ENCODE measurements at places on chromosomes 12 and 14.

DNA sequence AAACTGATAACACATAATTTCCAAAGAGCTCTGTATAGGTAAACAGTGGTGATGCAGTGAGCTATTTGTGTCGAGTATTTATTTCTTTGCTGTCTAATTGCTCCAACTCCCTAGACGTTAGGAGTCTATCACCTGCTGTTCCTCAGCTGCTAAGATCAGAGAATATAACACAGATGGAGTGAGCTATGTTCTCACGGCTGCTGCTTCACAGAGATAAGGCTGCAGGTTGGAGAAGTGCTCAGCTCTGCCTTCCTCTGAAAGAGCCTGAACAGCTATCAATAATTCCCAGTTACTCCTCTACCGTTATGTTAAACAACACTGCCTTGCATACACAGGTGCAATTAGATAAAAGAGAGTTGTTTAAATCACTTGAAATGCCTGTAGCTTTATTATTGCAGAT lies 103.2 kb upstream of the MDGA2 start:
- DNase-seq: no peak
- no peaks in the 10 kb centered on the region for H3K4me1 ChIP-seq
- no peaks in the 10 kb centered on the region for H3K27me3 ChIP-seq
- no peak overlapping the region for H3K27ac ChIP-seq
- H3K36me3 ChIP-seq: no peaks in the 10 kb centered on the region
- H3K4me3 ChIP-seq: no peak overlapping the region

GRCh38 chr12:6541371-6542165 lies 7.3 kb downstream of the GAPDH start:
- no peak for DNase-seq
- peaks cover 29% of the 10 kb centered on the region for H3K36me3 ChIP-seq
- H3K27me3 ChIP-seq: no peaks in the 10 kb centered on the region
- H3K4me1 ChIP-seq: peaks cover 46% of the 10 kb centered on the region
- H3K4me3 ChIP-seq: no peak overlapping the region

GRCh38 chr12:63766498-63766897 lies 13.2 kb upstream of the RXYLT1 start:
- H3K4me1 ChIP-seq: no peaks in the 10 kb centered on the region
- H3K27ac ChIP-seq: no peak overlapping the region
- no peak for DNase-seq
- H3K4me3 ChIP-seq: no peak overlapping the region
- H3K27me3 ChIP-seq: no peaks in the 10 kb centered on the region

DNA sequence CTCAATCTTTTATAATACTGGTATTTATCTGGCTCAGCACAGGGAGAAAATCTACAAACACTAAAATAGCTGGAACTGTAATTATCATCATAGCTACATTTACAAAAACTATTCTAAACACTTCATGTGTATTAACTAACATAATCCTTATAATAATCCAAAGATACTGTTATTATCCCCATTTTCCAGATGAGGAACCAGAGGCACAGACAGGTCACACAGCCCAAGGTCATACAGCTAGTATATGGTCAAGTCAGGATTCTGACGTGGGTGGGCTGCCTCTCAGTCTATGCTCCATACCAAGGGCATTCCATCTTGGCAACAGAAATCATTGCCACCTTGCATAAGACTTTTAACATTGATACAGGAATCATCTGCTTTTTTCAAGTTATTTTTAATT lies 11.4 kb downstream of the FERMT2 start:
- no peak for DNase-seq
- no peaks in the 10 kb centered on the region for H3K36me3 ChIP-seq
- H3K4me1 ChIP-seq: no peaks in the 10 kb centered on the region
- no peaks in the 10 kb centered on the region for H3K27me3 ChIP-seq
- no peak overlapping the region for H3K4me3 ChIP-seq

- H3K36me3 ChIP-seq: no peaks in the 10 kb centered on the region
- DNase-seq: no peak
- no peak overlapping the region for H3K4me3 ChIP-seq
- H3K27me3 ChIP-seq: peaks cover 16% of the 10 kb centered on the region
- H3K27ac ChIP-seq: no peak overlapping the region
Observed at GRCh38 chr14:50874757-50875156, 2.9 kb downstream of the ABHD12B start.

GRCh38 chr14:104557766-104558165 lies 21.8 kb upstream of the C14orf180 start:
- H3K27ac ChIP-seq: no peak overlapping the region
- peaks cover 71% of the 10 kb centered on the region for H3K27me3 ChIP-seq
- no peak overlapping the region for H3K4me3 ChIP-seq
- DNase-seq: no peak
- H3K36me3 ChIP-seq: no peaks in the 10 kb centered on the region
- H3K4me1 ChIP-seq: no peaks in the 10 kb centered on the region

DNA sequence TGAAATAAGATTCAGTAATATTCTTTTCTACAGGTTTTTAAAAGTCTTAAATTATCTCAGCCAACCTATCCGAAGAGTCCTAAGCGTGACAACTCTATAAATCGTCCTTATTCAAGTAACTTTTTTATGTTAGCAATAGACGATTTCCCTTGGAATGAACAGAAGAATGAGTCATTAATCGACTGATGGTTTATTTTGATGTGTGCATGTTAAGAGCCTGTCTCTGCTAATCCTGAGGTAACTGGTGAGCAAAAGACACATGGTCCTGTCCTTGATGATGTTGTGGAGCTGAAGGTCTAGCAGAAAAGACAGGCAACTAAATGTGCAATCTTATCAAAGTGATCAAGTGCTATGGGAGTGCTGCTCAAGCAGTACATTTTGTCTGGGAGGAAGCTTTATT lies 80.4 kb downstream of the DAAM1 start:
- no peak overlapping the region for H3K4me3 ChIP-seq
- no peak for DNase-seq
- no peak overlapping the region for H3K27ac ChIP-seq
- no peaks in the 10 kb centered on the region for H3K27me3 ChIP-seq

GRCh38 chr14:101451166-101451565 lies 110.1 kb upstream of the DIO3 start:
- no peak overlapping the region for H3K27ac ChIP-seq
- no peaks in the 10 kb centered on the region for H3K36me3 ChIP-seq
- peaks cover 32% of the 10 kb centered on the region for H3K27me3 ChIP-seq
- no peaks in the 10 kb centered on the region for H3K4me1 ChIP-seq
- no peak for DNase-seq

GRCh38 chr12:4177262-4177661 lies 96.3 kb upstream of the CCND2 start:
- H3K4me1 ChIP-seq: no peaks in the 10 kb centered on the region
- H3K36me3 ChIP-seq: no peaks in the 10 kb centered on the region
- no peak for DNase-seq
- H3K27me3 ChIP-seq: no peaks in the 10 kb centered on the region
- H3K27ac ChIP-seq: no peak overlapping the region

DNA sequence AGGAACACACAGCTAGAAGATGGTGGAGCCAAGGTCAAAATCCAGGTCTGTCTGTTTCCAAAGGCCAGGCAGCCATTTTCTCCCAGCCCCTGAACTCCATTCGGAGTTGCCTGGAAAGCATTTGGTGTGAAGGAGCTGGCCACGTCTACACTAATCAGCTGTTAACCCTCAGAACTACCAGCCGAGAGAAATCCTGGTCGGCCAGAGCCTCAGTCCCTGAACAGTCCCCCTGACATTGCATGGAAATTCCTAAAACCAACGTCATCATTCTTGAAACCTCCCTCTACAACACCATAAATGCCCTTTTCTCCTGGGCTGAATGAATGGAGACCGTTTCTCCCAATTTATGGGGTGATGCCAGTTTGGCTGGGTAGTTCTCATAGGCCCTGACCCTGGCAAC lies 245.6 kb downstream of the SLC41A2 start:
- DNase-seq: no peak
- no peaks in the 10 kb centered on the region for H3K27me3 ChIP-seq
- no peak overlapping the region for H3K4me3 ChIP-seq
- H3K36me3 ChIP-seq: no peaks in the 10 kb centered on the region

- DNase-seq: no peak
- no peaks in the 10 kb centered on the region for H3K27me3 ChIP-seq
- H3K4me3 ChIP-seq: no peak overlapping the region
- no peaks in the 10 kb centered on the region for H3K36me3 ChIP-seq
- H3K27ac ChIP-seq: no peak overlapping the region
- H3K4me1 ChIP-seq: peaks cover 14% of the 10 kb centered on the region
Observed at GRCh38 chr14:53510281-53510912, 357.3 kb upstream of the DDHD1 start.

DNA sequence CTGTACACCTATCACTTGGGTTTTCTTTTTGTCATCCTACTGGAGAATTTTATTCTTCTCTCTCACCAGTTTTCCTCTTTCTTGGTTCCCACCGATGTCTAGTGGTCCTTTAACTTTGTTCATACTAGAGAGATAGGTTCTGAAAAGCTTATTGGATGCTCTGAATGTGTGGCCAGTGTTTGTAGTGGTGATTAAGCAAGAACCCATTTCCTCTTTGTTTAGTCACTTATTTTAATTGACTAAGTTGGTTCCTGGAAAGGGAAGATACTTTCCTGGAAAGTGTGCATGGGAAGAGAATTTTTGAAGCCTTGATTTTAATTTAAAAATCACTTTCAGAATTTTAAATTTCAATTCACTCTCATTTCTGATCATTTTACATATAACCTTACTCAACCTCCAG lies 127.2 kb downstream of the OTOGL start:
- no peaks in the 10 kb centered on the region for H3K4me1 ChIP-seq
- H3K36me3 ChIP-seq: no peaks in the 10 kb centered on the region
- no peak overlapping the region for H3K27ac ChIP-seq

- H3K4me3 ChIP-seq: peak overlapping the region; percentile 47
- H3K4me1 ChIP-seq: peaks cover 10% of the 10 kb centered on the region
- H3K27ac ChIP-seq: no peak overlapping the region
- peak; percentile 84 for DNase-seq
- H3K36me3 ChIP-seq: no peaks in the 10 kb centered on the region
Observed at GRCh38 chr12:30822385-30823155, 67.8 kb upstream of the CAPRIN2 start.

GRCh38 chr12:104249017-104249416 lies 33.4 kb downstream of the TXNRD1 start:
- no peaks in the 10 kb centered on the region for H3K36me3 ChIP-seq
- H3K4me3 ChIP-seq: no peak overlapping the region
- no peak for DNase-seq
- no peaks in the 10 kb centered on the region for H3K4me1 ChIP-seq
- H3K27ac ChIP-seq: no peak overlapping the region
- no peaks in the 10 kb centered on the region for H3K27me3 ChIP-seq

GRCh38 chr14:49516286-49516685 lies 69.9 kb downstream of the RPS29 start:
- no peaks in the 10 kb centered on the region for H3K27me3 ChIP-seq
- no peak overlapping the region for H3K4me3 ChIP-seq
- no peaks in the 10 kb centered on the region for H3K36me3 ChIP-seq
- no peak overlapping the region for H3K27ac ChIP-seq
- DNase-seq: no peak
- peaks cover 4% of the 10 kb centered on the region for H3K4me1 ChIP-seq

DNA sequence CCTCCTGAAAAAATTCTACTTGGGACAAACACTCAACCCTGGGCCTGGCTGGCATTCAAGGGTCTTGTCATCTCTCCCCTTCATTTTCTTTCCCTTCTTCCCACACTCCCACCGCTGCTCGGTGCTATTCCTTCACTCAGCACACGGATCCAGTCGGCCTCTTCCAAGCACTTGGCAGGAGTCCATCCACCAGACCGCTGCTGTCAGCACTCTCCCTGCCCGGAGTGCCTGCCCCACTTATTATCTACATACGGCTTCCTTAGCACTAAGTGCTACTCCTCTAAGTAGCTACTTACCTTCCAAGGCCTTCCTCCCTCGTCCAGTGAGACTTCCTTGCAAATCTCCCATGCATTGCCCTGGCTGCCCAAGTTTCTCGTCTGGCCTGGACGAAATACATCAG lies 29.8 kb downstream of the CALM1 start:
- no peak for DNase-seq
- H3K4me3 ChIP-seq: no peak overlapping the region
- no peaks in the 10 kb centered on the region for H3K4me1 ChIP-seq
- H3K27me3 ChIP-seq: no peaks in the 10 kb centered on the region
- H3K27ac ChIP-seq: no peak overlapping the region

GRCh38 chr12:132309596-132310086 lies 19.7 kb downstream of the GALNT9 start:
- H3K27me3 ChIP-seq: peaks cover 39% of the 10 kb centered on the region
- no peak for DNase-seq
- no peaks in the 10 kb centered on the region for H3K4me1 ChIP-seq
- H3K4me3 ChIP-seq: no peak overlapping the region

Measured in suprapubic skin (tissue), 4 donors.